ENCODE measurements at places on chromosomes 13 and 19. TPM values are rescaled to one million over a fixed set of nuclear protein-coding genes. Genes with fewer than 3 reads are reported as not detected.
A peak's percentile ranks its signal among the peaks of the same experiment; 100 is the strongest.

The TMEM238 gene
- total RNA-seq, result 10.2 TPM

DNA sequence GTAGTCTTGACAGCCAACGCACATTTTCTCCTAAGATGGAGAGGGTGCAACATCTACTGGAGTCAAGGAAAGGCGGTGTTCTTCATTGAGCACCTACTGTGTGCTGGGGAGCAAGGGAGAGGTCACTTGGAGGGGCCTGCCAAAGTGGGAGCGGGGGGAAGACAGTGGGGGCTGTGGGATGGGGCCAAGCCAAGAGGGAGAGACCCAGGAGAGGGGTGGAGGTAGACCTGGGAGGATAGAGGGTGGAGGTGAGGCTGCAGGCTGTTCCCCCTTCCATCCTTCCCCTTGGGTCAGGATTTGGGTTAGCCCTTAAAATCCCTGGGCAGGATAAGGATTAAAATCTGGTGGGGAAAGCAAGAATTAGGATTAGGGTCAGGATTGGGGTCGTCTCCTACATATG is 1.7 kb upstream of the PLPP2 start:
- DNase-seq, result no peak

DNA sequence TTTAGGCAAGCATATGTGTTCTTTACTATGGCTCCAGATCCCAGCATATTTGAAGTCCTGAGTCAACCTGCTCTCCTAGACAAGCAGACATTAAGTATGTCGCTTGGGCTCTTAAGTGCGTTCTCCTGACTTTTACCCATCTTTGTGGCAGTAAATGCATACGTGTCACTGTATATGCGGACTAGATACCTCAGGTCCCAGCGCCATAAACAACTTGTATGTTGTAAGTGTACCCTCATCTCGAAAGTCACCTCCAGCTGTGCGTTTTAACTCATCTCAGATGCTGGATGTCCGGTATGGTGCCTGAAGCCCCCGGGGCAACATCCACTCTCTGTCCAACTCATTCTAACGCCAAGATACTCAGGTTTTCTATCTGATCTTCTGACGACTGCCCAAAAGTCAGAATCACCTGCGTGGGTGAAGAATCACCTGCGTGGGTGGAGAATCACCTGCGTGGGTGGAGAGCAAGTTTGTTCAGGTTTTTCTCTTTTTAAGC is 1.7 kb downstream of the PTOV1 start:
- no peak for DNase-seq

DNA sequence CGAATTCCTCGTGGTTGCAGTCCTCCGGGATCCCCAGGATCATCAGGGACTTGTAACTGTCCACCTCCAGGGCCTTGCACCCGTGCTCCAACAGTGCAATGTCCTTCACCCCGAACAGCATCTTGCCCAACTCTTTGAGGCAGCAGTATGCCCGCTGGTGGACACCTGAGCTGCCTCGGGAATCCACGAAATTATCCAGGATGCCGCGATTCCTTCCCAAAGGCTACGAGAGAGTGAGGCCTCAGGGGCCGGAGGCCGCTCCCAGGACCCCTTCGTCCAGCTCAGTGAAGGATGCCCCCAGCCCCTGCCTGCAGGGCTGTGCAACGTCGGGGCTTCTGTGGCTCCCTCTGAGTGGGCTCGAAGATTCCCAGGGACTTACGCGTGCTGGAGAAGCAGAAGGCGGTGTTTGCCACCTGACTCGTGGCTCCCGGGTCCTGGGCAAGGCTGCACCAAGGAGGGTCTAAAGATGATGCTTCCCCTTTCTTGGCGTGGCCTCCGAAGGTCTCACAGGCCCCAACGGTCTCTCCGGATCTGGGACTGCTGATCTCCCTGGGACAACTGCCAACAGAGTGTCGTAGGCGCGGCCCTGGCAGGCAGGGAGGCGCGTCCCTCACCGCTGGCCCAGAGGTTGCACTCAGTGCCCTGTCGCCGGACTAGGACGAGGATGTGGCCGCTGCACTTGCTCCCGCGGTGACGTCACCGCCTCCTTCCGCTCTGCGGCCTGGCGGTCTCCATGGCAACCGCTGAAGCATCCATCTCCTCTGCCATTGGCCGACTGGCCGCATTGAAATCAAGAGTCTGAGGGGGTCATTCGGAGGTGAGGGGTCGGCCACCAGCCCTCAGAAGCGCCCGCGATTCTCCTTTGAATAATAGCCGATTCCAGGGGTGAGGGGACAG is at the start of gene PNMA8C:
Gene PNMA8C (minus strand): TSS at position 698 of the 897 bp plus-strand sequence. CDS start 577 bp downstream, at position 121.
- DNase-seq, result peak; percentile 32

The UBE2L5 gene
- total RNA-seq, result not detected

- no peak for DNase-seq
These were observed 3.7 kb downstream of the UPK1A start for GRCh38 chr19:35669974-35670373.

DNA sequence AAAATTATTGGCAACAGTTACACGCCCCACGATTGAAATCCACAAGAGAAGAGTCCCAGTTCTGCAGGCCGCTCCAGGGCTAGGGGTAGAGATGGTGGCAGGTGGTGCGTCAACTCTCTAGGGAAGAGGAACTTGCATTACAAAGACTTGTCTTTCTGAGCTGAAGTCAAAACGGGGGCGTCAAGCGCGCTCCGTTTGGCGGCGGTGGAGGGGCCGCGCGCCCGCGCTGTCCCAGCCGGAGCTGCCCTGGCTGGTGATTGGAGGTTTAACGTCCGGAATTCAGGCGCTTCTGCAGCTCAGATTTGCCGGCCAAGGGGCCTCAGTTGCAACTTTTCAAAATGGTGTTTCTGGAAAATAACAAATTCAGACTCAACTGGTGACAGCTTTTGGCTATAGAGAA is 38.9 kb downstream of the SOX1 start:
- DNase-seq, result no peak

DNA sequence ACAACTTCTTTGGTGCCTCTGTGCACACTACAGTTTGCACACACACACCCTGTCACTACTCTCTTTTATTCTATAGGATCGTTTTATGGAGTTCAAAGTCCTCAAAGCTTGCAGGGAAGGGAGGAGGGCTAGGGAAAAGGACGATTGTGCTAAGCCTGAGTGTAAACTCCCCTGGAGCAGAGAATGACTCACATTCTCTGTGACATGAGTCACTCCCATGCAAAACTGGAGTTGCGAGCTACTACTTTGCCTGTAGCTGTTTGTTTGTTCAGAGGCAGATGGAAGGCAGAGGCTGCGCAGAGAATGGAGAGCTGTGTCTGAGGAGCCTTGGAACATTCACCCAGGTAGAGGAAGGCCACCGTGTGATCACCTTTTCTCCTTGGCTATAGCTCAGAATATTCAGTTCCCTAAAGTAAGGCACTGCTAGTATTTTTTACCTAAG is 80.5 kb upstream of the MBNL2 start:
- DNase-seq, result no peak

GRCh38 chr19:17560205-17560595 is 4.8 kb downstream of the COLGALT1 start:
- no peak for DNase-seq

GRCh38 chr19:53892981-53893325 is 11.0 kb downstream of the PRKCG start:
- DNase-seq, result no peak
